CD4-positive, alpha-beta T cell treated with Interleukin-15 for 4 hours (primary cell): ENCODE measurements at places on chromosomes 5 and 9.
A peak's percentile ranks its signal among the peaks of the same experiment; 100 is the strongest.

GRCh38 chr9:87653941-87654340 is 72.0 kb upstream of the CTSL start:
- DNase-seq: no peak

DNA sequence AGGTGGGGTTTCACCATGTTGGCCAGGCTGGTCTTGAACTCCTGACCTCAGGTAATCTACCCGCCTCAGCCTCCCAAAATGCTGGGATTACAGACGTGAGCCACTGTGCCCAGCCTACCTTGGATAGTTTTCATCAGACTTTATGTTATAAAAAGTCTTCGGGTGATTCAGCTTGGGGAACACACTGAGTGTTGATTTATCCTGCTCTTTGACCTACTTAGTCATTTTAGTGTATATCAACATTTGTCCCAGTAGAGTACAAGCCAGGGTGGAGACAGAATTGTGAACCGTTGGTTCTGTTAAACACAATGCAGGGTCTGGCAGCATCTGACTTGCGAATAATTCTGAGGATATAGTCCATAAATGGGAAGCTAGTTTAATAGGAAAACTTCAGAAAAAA is 39.7 kb downstream of the NFX1 start:
- DNase-seq: no peak

- DNase-seq: no peak
Observed at GRCh38 chr5:136232316-136232715, 39.4 kb upstream of the SMIM32 start.

- DNase-seq: peak; percentile 37
Observed at GRCh38 chr5:176609724-176610434, at the start of gene GPRIN1. GPRIN1 (minus strand) TSS chr5:176610156; CDS start chr5:176599834, 10,322 bp downstream.

GRCh38 chr9:32524892-32525708 is 896 bp downstream of the RIGI start:
- DNase-seq: peak; percentile 16

- DNase-seq: no peak
Observed at GRCh38 chr9:97479496-97480159, 21.8 kb upstream of the TMOD1 start.

DNA sequence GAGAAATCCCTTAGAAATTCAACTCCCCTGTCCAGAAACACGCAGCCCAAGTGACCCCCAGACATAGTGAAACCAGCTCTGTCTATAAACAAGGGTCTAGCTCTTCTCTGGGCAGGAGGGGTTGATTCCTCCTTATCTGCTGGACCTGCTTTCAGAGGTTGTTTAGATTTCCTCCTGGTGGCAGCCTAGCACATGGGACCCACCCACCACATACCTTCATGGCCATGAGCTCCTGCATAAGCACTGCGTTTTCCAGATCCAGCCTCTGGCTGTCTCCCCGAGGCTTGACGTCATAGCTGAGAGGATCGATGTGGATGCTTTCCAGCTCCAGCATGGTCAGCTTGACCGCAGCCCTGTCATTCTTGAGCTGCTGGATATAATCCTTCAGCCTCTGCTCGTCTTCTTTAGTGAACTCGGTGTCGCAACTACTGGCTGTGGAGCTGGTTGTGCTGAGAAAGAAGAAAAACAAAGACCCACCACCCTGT is 77.0 kb downstream of the DCP2 start:
- no peak for DNase-seq

DNA sequence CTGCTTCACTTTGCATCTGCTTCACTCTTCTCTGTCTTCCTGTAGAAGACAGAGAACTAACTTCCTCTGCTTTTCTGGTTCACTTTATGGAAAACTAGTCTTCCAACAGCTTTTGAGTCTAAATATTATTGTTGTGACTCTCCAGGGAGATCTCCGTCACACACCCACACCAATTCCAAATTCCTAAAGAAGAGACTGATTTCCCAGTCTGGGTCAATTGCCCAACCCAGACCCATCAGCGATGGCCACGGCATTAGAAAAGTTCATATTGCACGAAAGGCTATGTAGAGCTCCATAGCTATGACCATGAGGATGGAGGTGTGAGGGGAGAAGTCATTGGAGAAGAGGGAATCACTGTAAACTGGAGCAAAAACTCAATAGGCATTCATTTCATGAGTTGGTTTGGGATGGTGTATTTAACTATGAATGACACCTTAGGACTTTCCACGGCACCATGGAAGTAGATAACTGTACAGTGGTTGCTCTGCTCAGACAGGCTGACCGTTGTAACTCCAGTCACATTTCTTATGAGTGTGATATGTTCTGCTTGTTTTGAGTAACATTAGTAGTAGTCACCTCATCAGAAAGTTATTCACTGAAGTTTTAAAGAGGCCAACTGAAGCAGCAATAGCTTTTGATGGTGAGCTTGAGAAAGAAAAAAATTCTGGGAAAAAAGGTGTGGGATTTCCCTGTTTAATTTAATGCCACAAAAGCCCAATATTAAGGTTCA is 78.1 kb upstream of the MAMDC2 start:
- DNase-seq: no peak

GRCh38 chr9:104608336-104608735 is 2.9 kb upstream of the OR13C2 start:
- DNase-seq: no peak

DNA sequence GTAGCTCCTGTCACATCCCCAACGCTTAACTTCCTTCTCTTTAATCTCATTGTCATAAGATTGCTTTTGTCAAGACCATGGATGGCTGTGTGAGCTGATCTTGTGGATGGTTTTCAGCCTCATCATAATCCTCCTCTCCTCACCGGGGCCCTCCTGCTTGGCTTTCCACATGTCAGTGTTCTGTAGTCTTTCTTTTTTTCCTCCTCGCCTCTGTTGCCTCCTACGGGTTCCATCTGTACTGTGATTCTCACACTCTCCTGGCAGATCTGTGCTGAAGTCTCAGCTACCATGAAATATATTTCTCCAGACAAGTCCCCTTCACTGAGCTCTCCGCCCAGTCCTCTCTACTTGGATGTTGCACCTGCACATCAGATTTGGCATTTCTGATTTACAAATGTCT is 34.9 kb upstream of the FAM120AOS start:
- DNase-seq: no peak

- DNase-seq: no peak
Observed at GRCh38 chr9:109551651-109552050, 53.5 kb upstream of the PTPN3 start.

DNA sequence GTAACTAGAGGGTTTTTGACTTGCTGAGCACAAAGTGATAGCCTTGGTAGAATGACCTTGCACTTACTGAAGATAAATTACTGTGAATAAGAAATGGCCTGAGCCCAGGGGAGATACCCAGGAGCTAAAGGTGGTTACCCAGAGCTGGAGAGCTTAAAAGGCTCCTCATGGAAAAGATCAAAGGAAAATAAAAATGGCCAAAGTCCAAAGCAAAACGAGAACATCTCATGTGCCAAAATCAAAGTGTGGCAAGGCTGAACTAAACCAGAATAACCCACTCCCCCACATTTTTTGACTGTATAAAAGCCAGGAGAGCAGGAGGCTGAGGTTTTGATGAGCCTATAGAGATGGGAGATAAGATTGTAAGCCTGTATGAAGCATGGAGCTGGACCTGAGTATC is 14.4 kb downstream of the IDNK start:
- DNase-seq: no peak

- no peak for DNase-seq
Observed at GRCh38 chr5:54171645-54172384, 138.6 kb downstream of the ARL15 start.

GRCh38 chr5:39639618-39640089 is 214.9 kb upstream of the DAB2 start:
- no peak for DNase-seq

DNA sequence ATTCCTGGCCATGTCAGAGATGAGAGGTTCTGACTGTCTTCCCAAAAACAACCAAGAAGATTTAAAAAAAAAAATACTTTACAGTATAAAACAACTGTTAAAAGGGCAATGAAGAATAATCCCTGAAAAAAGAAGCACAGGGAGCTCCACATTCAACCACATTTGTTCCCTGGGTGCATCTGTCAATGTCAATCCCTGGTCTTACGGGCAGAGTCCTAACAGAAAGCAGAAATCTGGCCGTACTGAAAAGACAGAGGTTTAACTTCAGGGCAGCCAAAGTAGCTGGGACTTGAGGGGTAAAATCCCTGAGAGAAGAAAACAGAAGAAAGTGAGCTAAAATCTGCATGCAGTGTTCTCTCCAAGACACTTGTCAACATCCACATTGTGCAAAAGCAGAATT is 76.6 kb downstream of the RICTOR start:
- no peak for DNase-seq

DNA sequence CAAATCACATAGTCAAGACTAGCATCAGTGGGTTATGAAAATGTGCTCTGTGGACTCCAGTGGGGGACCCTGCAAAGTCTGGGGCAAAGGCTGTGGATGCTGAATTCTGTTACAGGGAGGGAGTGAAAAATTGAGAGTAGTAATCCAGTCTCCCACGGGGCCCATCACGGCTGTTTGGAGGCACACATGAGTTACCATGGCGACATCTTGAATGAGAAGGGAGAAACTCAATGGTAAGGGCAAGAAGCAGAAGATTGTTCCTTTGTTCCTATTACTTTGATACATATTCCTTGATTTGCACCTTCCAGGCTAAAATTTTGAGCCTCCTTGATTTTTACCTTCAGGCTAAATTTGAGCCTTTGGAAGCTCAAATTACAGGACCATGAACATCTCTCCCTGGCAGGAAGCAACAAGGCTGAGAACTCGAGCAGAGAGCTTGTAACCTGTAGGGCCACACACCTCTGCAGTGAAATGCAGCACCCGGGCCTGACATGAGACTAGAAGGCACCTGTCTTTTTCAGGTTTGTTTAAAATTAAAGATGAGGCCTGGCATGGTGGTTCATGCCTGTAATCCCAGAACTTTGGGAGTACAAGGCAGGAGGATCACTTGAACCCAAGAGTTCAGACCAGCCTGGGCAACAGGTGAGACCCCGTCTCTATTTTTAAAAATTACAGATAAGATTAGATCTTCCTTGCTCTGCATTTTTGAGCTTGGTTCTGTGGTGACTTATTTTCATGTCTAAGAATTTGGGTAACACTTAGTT is 31.0 kb upstream of the ZFR start:
- DNase-seq: no peak

GRCh38 chr9:120413121-120414048 is 166.6 kb downstream of the CDK5RAP2 start:
- DNase-seq: no peak
